ENCODE measurements at places on chromosomes 1 and 21.

- no peak for DNase-seq
These were observed 37.7 kb upstream of the ATG4C start for GRCh38 chr1:62746086-62746808.

GRCh38 chr1:26583646-26584485 lies 54.3 kb downstream of the RPS6KA1 start:
- no peak for DNase-seq

DNA sequence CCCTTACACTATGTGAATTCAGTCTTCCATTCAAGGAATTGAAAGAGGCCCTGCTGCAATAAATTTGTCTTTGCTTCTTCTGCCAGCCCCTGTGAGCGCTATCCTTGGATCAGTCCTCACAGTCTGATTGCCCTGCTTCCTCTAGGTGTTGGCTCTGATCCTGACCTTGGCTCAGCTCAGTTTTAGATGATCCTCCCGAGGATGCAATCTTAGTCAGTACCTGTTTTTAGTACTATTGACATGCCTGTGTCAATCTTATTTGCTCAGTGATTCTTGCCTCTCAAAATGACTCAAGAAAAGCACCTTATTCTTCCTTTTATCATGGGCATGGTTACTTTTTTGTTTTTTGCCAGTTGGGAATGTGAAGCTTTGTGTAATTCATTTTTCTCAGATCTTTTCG lies 101.4 kb upstream of the KCNK1 start:
- no peak for DNase-seq

GRCh38 chr1:112533029-112533428 lies 24.3 kb downstream of the WNT2B start:
- no peak for DNase-seq

DNA sequence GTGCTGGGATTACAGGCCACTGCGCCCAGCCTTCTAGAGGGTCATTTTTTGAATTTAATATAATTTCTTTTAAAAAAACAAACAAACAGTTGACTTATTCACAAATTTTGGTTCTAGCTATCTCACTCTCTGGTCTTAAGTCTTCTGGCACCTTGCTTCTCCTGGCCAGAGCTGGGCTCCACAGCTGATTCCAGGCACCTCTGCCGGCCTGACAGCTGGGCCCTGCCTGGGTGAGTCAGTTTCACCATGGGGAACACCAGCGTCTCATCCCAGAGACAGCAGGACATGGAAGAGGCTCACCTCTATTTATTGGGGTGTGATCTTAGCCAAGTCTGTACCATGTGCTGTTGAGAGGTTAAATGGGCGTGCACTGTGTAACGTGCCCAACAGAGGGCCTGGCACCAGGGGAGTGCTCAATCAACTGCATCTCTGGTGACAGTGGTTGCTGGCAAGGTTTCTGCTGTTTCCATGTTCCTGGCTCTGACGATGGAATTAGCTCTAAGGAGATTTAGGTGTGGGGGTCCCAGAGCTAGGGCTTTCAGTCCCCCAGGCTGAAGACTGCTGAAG lies 956 bp downstream of the CPLANE2 start:
- peak; percentile 42 for DNase-seq

GRCh38 chr1:31764312-31765040 lies at the start of gene ADGRB2:
TSS of gene ADGRB2 (minus strand) at chr1:31764340. CDS start at chr1:31757221, 7,119 bp downstream.
- DNase-seq: no peak

DNA sequence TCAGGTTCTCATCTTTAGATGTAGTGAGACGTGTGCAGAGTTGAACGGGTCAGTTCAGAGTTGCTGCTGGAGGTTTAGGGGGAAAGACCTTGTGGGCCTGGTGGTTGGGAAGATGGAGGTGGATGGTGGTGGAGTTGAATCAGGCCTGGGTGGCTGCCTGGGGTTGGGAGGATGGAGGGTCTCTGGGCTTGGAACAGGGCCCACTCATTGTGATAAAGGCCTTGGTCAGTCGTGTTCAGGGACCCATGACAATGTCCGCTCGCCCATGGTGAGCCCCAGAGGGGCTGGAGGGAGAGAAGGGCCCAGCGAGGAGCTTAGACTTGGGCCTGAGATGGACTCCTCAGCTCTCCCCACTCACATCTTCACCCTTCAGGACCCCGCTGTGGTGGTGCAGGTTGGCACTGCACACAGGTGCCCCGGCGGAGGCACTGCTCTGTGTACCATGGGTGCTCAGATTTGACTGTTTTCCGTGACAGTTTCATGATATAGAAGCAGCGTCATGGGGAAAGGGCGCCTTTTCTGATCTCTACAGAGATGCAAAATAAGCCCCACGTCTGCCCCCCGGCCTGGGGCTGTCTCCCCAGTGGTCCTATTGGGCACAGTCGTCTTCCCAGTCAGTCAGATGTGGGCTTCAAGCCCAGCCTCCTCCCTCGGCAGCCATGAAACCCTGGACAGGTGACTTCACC lies 39.2 kb downstream of the DISP3 start:
- DNase-seq: no peak

DNA sequence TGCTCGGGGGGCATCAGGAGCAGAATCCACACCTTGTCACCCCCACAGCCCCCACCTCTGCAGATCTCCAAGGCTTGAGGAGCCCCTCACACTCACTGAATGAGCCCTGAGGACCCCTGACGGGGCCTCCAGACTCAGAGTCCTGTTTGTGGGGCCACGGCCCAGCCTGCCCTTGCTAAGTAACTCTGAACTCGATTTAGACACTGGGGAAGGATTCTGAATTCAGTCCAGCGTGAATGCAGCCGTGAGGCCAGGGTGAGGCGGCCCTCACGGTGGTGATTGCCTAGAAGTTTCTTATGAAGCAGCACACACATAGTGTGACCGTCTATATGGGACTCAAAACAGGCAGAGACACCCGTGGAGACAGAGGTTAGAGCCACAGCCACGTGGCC lies 58.9 kb upstream of the ADARB1 start:
- no peak for DNase-seq

DNA sequence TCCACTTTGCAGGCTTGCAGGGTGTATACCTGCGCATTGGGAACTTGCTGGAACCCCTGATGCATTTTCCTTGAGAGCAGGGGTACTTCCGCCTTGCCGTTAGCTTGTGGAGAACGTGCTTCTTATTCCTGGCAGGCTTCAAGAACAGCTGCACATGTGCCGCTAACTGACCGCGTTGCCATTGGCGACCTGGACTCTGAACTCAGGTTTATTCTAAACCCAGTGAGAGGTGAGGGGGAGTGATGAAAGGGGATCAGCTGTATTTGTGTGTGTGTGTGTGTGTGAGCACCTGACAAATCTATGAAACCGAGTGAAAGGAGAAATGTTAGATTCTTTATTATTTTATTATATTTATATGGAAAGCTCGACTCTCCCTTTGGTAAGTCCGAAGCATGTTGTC lies 128.6 kb downstream of the HUNK start:
- DNase-seq: no peak

DNA sequence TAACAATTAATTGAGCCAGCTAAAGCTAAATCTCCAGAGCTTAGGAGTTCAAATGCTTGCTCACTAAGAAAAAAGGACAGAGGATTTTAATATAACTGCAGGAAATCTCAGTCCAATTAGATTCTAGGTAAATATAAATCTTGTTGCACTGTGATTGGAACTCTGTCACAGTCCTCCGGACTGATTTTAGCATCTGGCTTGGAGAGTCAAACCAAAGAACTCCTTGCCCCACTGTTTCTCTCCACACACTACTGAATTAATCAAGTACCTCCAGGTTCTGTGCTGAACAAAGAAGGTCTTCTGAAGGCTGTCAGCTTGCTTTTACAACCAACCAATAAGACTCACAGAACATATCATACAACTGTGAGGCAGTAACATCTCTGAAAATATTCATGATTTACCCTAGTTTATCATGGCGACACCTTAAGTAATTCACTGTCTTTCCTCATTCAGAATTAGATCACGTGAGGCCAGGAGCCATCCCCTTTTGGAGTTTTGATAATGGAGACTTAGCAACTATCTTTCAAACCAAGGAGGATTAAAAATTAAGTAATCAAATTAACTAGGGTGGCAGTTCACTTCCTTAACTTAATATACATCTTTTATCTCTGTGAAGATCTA lies 176.0 kb downstream of the RERE start:
- no peak for DNase-seq

DNA sequence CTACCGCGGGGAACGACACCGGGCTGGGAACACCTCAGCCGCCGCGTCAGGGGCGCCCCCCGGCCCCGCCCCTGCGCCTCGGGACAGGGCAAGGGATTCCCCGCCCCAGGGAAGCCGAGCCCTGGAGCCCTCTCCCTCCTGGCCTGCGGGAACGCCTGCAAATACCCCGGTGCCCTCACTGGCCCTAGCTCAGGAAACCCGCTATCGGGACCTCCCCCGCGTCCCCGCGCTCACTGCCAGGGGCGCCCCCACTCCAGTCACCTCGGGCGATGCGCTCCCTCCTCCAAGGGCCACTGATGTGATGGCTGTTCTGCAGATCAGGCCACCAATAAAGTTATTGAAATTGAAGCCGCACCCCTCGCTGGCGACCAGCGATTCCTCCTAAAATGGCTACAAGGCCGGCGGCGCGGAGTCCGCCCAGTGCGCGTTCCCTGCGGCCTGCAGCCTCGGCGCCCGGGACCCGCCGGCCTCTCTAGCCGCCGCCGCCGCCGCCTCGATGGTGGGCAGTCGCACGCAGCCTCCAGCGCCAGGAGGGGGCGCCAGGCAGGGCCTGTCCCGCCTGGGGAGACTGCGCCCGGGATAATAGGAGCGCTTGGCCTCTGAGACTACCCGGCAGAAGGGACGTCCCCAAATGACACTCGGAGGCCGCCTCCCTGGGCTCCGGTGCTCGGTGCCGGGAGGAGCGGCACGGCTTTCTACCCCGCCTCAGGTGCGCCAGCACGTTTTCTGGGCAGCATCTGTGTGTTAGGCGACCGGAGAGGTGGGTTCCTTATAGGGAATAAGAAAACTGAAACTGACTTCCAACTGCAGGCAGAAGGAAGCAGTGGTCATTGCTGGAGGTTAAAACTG lies at the start of gene PRKAB2:
Gene PRKAB2, minus strand, starts transcription at position 303 of the 849 bp plus-strand sequence. CDS start 326 bp downstream, outside the sequence.
- peak; percentile 66 for DNase-seq

GRCh38 chr21:42154237-42155044 lies 64.5 kb upstream of the ABCG1 start:
- DNase-seq: no peak

GRCh38 chr1:205481629-205482151 lies 22.8 kb upstream of the CDK18 start:
- DNase-seq: no peak

- no peak for DNase-seq
These were observed 1.7 kb downstream of the PTP4A2 start for GRCh38 chr1:31936278-31936980.

- no peak for DNase-seq
These were observed 90.7 kb upstream of the KIAA1614 start for GRCh38 chr1:180821970-180822369.

DNA sequence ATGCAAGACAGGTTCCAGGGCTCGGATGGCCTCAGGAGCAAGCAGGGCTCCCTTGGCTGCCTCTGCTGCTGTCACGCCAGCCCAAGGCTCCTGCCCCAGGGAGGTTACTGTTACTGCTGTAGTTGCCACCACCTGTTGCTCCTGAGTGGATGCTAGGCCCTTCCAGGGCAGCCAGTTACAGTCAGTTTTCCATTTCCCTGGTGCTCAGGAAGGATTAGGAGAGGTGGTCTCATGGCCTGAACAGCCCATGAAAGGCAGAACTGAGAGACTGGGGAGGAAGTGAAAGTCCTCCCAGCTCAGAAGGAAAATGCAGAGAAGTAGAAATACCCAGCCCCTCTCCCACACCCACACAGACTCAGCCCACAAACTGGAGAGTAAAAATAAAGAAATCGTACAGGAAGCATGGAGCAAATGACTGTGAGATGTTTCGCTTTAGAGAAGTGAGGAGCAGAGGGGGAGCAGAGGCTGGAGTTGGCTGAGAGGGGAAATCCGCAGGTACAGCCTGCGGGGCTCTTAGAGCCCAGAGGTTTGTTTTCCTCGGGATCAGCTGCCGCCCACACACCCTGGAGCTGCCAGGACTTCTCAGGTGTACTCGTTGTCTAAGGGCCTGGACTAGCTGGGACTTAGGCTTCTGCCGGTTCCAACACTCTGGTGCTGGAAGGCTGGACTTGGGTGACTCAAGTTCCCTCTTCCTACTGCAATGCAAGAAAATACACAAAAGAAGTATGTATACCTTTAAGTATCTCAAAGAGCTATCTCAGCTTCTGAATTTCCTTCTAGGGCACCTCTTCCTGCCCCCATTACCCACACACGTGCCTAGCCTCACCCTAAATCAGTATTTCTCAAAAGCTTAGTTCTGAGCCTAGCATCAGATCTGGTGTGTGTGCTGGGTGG lies 2.3 kb downstream of the IL6R start:
- no peak for DNase-seq

DNA sequence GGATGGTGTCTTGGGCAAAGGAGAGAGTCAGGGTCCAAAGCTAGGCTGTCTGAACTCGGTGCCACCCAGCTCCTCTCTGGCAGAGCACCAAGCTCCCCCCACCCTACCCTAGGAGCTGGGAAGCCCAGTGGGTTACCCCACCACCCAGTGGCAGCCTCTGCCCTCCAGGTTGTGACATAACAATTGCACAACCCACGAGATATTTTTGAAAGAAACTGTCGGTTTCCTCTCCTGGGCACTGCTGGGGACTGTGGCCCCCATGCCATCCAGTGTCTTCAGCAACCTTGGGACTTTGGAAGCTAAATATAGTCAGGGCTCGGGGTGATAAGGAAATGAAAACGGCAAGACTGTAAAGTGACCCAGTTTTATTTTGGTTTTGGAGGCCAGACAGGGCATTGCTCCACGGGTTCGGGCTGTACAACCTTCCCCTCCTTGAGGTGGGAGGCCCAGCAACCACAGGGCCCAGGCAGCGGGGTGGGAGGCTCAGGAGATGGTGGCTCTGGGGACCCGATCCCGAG lies 1.4 kb downstream of the CITED4 start:
- DNase-seq: no peak

GRCh38 chr1:19205845-19206244 lies 4.2 kb downstream of the UBR4 start:
- DNase-seq: no peak

DNA sequence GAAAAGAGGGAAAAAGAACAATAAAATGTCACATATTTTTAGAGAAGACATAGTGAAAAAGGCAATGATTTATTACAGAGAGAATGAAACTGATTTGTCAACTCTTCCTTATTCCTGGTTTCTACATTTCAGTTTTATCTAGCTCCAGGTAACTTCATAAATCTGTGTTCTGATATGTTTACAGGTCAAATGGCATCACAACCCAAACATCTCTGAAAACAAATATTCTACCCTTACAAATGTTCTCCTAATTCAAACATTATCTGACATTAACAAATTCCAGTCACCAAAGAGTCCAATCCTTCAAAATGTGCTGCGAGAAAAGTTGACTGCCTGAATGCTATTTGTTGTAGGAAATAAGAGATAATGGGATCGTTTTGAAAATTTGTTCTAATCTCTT lies 20.2 kb downstream of the EXTL2 start:
- no peak for DNase-seq
